Transverse colon (tissue), 4 donors: ENCODE measurements at places on chromosomes 6 and 20.

DNA sequence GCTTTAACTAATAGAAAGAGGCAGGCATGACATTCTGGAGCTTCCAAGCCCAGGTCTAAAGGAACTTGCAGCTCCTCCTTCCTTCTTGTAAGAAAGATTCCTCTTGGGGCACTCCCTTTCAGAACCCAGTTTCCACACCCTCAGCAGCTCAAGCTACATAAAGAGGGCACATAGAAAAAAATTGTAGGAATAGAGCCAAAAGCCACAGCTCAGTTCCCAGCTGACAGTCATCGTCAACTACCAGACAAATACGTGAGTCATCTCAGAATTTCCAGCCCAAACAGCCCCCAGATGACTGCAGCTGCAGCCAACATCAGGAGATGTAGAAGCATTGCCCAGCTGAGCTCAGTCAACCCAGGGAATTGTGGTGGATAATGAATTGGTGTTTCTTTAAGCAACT, 349.8 kb upstream of the ARID1B start:
- peak; percentile 18 for DNase-seq

DNA sequence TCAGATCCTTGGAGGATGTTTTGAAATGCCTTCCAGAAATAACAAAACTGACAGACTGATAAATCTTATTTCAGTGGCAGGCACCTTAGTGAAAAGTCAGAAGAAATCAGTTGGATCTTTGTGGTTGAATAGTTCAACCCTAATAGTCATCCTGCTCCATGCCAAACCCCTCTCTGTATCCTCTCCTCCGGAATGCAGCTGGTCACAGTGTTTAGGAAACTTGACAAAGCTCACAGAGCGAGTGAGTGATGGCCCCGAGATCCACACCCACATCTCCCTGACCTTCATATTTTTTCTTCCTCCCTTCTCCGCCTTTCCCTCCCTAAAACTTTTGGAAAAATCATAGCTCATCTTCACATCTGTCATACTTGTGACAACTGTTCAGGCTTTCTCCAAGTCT, 464.8 kb upstream of the CDH4 start:
- DNase-seq = no peak

GRCh38 chr6:132818404-132819359, 4.3 kb downstream of the RPS12 start:
- no peak for DNase-seq

DNA sequence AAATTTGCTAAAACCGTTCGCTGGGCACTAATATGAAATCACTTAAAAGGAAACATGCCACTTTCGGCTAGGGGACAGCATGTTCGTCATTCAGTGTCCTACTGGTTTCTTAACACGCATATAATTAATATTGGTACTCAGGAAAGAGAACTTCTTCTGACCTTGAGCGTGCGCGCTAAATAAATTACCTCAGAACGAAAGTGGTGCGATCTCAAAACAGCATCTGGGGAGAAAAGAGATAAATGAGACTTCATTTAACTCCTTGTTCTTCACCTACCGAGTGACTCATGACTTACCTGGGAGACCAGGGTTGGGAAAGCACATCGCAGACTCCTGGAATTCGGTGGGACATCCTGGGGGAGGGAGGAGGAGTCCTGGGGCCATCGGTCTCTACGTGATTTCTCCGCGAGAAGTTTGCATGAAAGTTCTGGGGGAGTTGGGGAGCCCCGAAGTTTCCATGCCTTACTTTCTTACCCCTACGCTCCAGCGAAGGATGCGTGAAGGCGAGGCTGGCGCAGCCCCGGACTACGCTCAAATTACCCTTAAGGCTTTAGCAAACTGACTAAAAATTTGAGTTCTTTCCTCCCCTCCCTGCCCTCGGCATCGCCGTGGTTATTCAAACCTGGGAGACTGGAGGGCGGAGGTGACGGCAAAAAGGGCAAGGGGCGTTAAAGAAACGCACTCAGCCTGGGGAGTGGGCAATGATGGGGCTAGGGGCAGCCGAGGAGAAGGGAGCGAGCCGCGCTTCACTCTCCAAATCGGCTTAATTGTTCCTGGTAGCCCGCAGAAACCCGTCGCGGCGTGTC, 1.1 kb upstream of the BEND6 start:
- peak; percentile 8 for DNase-seq

DNA sequence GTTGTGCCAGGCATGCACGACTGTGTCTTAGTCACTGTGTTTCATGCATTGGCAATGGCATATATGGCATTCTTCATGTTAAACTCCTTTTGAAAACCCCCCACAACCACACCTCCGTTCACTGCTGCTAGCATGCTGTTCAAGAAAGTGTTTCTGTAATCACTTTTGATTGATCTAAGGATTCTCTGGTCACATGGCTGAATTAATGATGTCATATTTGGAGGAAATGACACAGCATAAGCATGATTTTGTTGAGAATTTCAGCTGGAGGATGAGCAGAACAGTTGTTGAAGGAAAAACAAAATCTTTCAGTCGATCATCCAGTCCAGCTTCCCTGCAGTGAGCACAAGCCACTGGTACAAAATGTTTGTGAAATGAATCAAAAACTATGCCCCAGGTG, 203.5 kb upstream of the ECI2 start:
- DNase-seq = no peak

DNA sequence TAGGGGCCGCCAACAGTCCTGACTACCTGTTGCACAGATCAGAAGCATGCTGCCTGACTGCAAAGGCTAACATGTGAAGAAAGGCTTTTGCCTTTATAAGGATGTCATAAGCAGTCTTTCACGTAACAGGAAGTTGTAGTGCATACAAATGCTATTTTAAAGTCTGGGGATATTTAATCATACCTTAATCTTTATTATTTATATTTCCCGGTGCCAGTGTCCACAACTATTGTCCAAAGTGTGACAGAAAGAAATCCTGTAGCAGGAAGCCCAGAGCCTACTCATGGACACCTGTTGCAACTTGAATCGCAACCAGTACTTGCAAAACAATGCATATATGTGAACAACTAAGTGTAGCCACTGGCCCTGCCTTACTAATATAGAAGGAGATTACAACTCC, 235.8 kb downstream of the ALDH8A1 start:
- no peak for DNase-seq

DNA sequence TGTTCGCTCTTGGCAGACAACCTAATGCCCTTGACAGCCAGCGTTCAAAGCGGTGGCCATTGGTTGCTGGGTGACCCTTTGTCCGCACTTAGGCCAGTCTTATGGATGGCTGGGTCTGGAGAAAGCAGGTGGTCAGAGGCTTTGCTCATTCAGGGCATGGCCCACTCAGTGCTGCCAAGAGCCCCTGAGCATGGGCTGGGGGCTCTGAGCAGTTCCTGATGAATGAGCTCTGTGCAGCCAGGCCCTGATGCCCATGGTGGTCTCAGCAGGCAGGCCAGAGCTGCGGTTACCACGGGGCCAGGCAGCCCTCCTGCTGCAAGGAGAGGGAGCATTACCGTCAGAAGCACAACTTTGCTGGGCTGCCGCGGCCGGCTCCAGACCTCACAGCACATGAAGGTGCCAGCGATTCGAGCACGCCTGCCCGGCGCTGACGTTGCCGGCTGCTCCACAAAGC, 36.3 kb downstream of the CDH4 start:
- DNase-seq = no peak

- DNase-seq = peak; percentile 45
Observed at GRCh38 chr6:46490425-46491200, 636 bp downstream of the RCAN2 start.

DNA sequence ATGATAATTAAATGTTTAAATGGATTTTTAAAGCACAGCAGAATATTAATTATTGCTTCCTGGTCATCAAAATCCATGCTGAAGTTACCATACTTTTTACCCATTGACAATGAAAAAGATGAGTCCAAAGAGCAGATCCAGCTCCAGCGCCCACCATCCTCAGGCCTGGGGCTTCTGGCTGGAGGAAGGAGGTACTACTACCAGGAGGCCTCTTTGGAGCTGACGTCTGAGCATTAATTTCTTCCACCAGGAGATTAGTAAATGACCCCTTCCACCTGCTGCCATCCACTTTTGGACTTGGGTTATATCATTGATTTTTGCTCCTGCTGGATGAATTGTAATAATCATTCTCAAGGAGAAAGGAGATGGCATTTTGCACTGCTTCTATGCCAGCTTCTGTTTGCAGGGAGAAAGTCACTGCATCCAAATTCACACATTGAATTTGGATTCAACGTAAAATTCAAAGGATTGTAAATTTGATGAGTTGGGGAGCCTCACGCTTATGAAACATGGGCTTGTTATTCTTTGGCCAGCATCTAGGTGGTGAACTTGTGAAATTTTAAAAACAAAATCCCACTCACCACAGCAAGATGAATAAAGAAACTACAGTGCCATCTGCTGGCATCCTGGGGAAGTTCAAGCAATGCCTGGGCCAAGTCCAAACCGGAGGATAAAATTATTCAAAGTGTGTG, 121.8 kb downstream of the SASH1 start:
- peak; percentile 69 for DNase-seq

DNA sequence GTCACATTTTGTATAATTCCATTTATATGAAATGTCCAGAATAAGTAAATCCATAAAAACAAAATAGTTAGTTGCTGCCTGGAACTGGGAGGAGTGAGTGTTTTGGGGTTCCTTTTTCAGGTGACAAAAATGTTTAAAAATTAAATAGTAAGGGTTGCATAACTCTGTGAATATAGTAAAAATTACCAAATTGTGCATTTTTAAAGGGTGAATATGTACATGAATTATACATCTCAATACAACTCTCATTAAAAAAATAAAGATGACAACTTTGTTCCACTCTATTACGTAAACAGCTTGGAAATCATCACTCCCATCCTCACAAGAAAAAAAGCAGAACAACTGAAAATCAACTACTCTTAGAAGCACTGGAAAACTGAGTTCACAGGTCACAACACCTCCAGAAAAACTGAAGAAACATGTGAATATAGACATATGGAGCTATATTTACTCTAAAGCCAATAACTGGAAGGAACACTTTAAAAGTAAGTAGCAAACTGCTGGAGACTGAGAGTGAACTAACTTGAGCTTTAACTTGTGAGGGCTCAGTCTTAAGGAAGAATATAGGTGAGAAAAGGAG, 40.0 kb downstream of the RANBP9 start:
- no peak for DNase-seq

GRCh38 chr6:147311218-147311617, 107.0 kb downstream of the STXBP5 start:
- DNase-seq = no peak

- DNase-seq = peak; percentile 69
Observed at GRCh38 chr6:34656378-34657036, 40.1 kb downstream of the ILRUN start.

DNA sequence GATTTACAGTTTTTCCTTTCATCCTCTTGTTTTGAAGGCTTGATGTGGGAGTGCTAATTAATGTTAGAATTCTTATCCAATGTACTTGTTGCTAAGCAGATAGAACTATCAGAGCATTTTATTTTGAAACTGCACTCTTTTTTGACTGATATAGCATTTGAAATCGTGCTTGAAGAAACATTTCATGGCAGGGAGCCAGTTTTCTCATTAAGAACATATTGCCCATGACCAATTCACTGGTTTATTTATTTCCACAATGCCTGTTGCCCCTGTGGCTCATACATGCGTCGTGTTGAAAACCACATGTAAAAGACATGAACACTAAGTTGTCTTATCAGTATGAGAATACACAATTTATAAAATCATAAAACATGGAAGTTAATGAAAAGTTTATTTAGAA, 479.7 kb upstream of the FLRT3 start:
- no peak for DNase-seq
